T-helper 22 cell (primary cell): ENCODE measurements at places on chromosomes 2 and 18.

DNA sequence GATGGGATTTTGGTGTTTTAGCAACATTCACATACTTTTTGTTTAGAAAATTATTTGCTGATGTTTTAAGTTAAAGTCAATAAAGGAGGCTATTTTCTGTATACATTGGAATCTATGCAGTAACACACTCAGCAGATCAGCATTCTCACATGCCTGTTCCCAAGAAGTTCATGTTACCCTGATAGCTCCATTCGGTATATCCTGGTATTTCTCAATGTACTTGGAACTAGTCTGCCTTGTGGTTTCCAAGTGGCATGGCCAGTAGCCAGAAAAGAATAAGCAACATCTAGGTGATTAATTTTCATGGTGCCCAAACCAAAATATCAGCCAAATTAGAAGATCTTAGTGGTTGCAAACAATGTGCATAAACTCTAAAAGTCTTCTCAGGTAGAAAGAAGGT lies 5.2 kb upstream of the NCAPH start:
- no peak for DNase-seq

DNA sequence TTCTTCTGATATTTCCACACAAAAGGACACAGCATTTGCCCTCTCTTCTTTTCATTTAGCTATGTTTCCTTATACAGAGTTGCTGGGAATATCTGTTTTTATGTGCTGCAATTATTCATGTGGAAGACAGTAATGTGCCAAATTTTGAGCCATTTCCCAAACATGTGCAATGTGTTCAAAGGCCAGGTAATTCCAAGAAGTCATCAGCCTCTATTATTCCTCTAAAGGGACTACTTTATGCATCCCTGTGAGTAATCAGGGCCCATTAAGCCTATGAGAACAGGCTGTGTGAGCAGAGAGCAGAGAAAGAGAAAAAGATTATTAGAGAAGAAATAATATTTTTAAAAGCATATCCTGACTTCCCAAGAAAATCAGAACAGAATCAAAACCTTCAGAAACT lies 107.6 kb upstream of the OSR1 start:
- no peak for DNase-seq

- no peak for DNase-seq
Measured at GRCh38 chr2:55163941-55164390, 68.1 kb downstream of the CLHC1 start.

DNA sequence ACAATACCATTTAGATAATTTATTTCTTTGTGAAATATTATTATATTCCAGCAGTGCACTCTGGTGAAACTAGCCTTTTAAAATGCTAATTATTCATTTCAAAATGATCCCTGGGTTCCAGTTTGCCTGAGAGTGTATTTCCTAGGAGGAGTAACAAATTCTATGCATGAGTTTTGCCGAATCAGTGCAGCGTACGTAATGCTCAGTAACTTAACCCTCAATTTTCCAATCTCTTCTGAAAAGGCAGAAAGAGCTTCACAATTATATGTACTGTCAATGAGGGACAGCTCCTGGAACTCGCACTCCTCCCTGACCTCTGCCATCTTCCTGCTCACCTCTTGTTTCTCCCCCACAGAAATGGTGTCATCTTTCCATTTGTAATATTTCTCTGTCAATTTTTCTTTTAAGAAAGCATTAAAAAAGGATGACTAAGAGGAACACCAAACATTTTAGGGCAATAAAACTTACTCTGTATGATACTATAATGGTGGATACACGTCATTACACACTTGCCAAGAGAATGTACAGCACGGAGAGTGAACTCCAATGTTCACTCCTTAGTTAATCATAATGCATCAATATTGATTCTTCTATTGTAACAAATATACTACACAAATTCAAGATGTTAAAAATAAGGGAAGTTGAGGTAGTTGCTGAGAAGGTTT lies 25.7 kb upstream of the XIRP2 start:
- DNase-seq, result no peak

DNA sequence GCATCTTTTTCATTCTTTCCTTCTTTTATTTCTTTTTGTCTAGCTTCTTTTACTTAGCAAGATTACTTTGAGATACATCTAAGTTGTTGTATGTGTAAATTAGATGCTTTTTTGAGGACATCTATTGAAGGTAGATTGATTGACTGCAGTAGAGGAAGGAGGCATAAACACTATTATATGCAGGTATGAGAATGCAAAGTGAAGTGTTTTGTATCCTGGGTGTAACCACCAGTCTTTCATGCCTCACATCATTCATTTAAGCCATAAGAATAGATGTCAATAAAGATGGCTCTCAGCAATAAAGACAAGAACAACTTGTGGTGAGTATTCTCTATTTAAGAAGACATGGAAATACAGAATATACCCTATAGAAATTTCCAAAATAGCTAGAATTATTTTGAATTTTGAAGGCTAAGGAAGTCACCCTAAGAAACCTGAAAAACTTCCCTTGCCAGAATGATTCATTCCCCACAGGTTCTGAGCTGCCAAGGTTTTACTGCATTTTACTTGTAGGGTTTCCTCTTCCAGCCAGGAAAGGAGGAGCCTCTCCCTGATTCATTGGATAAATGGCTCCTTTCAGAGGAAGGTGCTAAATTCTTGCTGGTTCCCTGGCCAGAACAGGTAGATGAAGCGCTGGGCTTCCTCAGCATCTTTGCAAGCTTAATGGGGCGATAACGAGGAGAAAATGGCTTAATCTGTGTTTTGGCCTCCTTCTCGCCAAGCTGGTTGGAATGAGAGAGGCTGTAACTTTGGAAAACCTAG lies 279.8 kb upstream of the SLC14A2 start:
- DNase-seq, result no peak

GRCh38 chr2:79580175-79580574 lies 67.3 kb downstream of the CTNNA2 start:
- no peak for DNase-seq
